Activated CD8-positive, alpha-beta T cell treated with anti-CD3 and anti-CD28 coated beads for 36 hours (primary cell): ENCODE measurements at places on chromosomes 7 and 10.

DNA sequence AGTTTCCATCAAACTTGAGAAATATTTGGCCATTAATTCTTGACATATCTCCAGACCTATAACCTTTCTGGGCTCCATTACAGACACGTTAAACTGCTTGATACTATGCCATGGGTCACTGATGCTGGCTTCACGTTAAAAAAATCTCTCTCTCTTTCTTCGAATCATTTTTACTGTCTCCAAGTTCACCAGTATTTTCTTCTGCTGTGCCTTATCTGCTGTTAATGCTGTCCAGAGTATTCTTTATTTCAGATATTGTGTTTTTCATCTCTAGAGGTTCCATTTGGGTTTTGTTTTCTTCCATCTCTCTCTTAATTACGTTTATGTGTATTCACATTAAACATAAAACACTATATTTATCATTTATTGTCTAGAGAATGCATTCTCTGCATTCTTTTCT lies 12.8 kb upstream of the PRPF18 start:
- no peak for DNase-seq

GRCh38 chr7:158062661-158063060 lies 525.0 kb downstream of the PTPRN2 start:
- no peak for DNase-seq

- DNase-seq: no peak
Observed at GRCh38 chr7:151416941-151417315, 7.1 kb upstream of the WDR86 start.

- DNase-seq: no peak
Observed at GRCh38 chr10:58488921-58489320, 23.8 kb upstream of the BICC1 start.

GRCh38 chr10:109412353-109412752 lies 511.0 kb downstream of the XPNPEP1 start:
- no peak for DNase-seq

GRCh38 chr7:36440880-36441279 lies 51.2 kb downstream of the ANLN start:
- DNase-seq: no peak

DNA sequence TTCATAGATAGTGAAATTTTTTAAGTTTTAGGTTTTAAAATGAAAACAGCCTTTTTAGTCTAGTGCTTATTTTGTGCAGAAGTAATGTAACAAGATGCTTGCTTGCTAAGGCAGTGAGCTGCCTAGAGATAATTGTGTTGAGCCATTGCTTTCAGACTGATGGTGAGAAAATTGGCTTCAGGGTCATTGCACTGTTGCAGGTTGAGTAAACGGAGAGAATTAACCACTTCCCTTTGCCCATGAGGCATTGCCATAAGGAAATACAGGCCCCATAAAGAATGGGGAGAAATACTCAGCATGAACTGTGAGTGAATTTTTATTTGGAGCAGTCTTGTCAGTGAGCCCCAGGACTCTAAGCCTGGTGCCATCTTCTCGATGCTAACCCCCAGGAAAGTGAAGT lies 140.5 kb downstream of the LRRC4 start:
- DNase-seq: no peak

GRCh38 chr7:134371536-134371935 lies 54.8 kb upstream of the SLC35B4 start:
- no peak for DNase-seq

DNA sequence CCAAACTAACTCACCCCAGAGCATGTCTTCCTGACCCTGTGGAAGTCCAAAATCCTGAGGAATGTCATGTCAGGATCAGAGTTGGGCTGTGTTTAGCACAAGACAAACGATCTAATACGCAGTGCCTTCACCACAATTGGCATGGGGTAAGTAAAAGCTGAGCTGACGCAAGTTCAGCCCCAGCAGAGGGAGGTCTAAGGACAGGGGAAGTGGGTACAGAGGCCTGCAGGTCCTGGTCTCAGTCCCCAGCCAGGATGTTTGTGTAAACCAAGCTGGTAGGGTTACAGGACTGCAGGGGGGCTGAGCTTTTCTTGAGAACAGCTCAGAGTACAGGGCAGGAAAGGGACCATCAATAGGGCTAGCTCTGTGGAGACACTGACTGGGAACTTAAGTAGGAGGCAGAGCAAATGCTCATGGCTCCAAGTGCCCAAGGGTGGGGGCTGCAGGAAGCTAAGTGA lies 5.3 kb upstream of the KCNIP2 start:
- no peak for DNase-seq

GRCh38 chr10:30987463-30987862 lies 44.2 kb downstream of the ZNF438 start:
- no peak for DNase-seq

DNA sequence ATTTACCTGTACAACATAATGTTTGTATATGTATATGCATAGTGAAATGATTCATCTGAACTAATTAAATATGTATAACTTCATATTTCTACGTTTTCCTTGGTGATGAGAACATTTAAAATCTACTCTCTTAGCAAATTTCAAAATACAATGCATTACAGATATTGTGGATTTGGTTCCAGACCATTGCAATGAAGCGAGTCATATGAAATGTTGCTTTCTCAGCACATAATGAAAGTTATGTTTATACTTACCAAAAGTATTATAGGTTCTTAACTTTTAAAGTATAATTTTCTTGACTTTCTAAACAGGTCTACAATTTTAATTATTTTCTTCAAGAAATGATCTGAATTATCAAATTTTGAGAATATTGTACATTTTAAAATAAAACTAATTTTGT lies 189.2 kb downstream of the CSTF2T start:
- no peak for DNase-seq

DNA sequence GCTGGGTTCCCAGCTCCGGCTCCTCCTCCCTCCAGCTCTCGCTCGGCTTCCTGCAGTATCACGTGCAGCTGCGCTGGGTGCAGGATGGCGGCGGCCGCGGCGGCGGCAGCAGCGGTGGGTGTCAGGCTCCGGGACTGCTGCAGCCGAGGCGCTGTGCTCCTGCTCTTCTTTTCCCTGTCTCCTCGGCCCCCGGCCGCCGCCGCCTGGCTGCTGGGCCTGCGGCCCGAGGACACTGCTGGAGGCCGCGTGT lies at the start of gene CNNM1:
TSS of gene CNNM1 (plus strand) at position 53 of the 250 bp plus-strand sequence. CDS start at position 85, 32 bp downstream.
- DNase-seq: no peak

GRCh38 chr7:149427096-149427680 lies 33.7 kb downstream of the ZNF777 start:
- DNase-seq: no peak

GRCh38 chr10:100043344-100043743 lies 33.6 kb upstream of the DNMBP start:
- DNase-seq: peak; percentile 31

GRCh38 chr10:37871143-37871542 lies 13.7 kb upstream of the ZNF248 start:
- no peak for DNase-seq

DNA sequence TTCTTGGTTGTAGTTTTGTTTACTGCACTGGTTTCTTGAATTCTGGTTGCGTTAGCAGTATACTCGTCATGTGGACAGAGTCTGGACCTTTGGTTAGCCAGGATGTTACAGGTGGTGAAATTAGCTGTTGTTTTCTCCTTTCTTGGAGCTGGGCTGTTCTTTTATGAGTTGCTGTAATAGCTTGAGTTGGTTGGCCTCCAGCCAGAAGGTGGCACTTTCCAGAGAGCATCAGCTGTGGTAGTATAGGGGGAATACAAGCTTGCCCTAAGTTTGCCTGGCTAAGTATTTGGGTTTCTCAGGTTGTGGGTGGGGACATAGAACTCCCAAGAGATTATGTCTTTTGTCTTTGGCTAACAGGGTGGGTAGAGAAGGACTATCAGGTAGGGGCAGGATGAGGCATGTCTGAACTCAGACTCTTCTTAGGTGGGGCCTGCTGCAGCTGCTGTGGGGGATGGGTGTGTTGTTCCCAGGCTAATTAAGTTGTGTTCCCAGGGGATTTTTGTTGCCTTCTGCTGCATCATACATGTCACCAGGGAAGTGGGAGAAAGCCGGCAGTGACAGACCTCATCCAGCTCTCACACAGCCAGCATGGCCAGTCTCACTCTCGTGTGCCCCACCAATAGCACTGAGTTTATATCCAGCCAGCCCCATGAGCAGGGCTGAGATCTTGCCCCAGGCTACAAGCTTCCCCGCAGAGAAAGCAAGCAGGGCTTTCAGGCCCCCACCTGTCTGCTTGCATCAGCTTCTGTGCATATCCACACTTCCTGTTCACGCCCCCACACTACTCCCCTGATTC lies 246.7 kb upstream of the TPK1 start:
- no peak for DNase-seq

DNA sequence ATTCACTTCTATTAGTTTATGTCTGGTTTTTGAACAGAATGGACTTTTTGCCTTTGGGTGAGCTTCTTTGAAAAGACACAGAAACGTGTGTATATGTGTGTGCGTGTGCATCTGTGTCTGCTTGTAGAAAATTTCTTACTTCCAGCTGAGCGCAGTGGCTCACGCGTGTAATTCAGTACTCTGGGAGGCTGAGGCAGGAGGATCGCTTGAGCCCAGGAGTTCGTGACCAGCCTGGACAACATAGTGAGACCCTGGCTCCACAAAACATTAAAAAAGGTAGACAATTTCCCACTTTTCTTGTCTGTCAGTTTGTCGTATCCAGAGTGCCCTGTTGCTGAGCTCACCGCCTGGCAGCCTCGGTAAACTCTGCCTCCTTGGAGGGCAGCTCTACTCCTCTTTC lies 25.4 kb downstream of the PPP2R2D start:
- no peak for DNase-seq

GRCh38 chr10:11548768-11549099 lies 62.7 kb downstream of the USP6NL start:
- no peak for DNase-seq

- no peak for DNase-seq
Observed at GRCh38 chr7:51240868-51241267, 75.7 kb downstream of the COBL start.

DNA sequence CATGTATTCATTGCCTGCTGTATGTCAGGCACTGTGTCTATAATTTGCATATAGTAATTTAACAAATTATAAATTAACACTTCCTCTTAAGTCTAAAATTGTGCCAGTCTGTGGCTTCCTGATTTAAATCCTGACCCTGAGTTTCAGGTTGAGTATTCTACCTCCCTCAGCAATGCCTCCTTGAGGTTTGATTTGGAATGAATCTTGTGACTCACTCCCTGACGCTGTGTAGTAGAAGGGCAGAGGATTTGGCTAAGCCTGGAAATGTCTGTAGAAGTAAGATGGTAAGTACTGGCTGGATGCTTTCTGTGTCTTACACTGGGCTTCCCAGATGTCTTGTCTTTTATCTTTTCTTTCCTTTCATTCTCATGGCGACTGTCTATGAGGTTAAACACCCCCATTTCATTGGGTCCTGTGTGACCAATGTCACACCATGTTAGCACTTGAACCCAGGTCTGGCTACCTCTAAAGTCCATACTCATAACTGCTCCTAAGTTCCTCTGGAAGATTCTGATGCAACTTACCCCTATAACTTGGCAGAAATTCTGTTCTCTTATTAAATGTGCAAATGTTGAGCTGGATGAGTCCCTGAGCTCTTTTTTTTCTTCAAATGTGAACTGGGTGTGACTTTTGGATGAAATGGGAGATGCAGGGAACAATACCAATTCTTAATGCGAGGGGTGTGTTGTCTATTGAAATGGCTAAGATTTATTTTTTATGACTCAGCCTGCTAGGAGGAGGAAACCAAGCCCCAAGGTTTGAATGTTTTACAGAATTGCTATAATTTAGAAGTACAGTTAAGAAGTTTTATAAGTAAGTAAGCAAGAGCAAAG lies 48.5 kb downstream of the PLCE1 start:
- DNase-seq: no peak

GRCh38 chr10:23291551-23292334 lies 52.9 kb downstream of the C10orf67 start:
- DNase-seq: no peak

DNA sequence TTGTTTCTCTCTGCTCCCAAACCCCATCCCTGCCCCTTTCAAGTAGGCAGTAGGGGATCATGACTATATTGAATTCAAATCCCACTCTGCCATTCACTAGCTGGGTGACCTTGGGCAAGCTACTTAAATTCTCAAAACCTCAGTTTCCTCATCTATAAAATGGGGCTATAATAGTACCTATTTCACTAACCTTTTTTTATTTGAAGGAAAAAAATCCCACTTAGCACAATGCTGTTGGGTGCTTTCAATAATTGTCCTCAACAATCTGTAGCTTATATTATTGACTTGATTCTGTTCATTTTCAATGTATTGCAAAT lies 190.4 kb upstream of the YAE1 start:
- no peak for DNase-seq

- peak; percentile 85 for DNase-seq
Observed at GRCh38 chr10:78763651-78764395, 304.9 kb upstream of the ZMIZ1 start.

DNA sequence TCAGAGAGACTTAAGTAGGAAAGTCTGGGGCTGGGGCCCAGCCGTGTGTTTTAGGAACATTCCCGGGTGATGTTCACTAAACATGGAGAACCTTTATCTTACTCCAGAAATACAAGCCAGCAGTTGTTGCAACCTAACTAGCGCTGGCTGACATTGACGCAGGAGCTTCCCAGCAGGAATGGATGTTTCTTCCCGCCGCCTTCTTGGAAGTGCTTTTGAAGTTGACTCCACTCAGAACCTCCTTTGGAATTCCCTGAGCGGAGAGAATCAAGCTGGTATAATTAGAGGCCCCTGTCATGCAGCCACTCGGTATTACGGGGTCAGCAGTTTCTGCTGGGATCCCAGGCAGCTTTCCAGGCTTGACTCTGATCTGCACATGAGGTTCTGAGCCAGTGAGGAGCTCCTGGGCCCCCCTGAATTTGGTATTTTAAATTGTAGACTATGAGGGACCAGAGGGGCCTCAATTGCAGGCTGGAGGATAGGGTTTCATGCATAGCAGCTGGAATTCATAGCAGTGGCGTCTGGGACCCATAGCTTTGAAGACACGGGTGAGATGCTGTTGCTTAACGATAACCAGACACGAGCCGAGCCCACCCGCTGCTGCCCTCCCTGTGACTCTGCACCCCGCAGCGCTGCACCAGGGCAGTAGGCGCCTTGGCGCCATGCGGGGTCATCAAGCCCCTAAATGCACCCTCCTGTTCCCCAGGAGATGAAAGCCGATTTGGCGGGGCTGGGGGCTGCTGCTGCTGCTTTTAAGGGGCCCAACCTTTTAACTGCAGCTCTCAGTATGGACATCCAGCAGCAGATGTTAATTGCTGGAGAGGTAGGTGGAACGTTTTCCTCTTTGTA lies 61.8 kb downstream of the EEPD1 start:
- DNase-seq: no peak

DNA sequence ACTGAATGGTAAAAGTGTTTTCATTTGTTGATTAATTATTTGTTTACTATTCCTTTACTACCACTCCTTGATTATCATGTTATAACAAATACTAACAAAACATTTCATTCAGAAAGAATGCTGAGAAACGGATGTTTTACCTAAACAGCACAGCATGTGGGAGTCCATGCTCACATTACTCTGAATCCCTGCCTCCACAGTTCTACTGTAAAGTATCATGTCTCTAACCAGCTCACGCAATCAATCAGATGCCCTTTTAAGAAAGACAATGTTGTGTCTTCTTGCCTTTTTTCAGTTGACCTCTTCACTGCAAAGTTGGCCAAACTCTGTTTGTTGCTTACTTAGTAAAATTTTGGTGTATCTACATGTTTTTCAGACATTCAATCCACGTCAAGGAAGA lies 232.5 kb upstream of the MDFIC start:
- DNase-seq: no peak

- no peak for DNase-seq
Observed at GRCh38 chr7:20927976-20928375, 141.3 kb upstream of the SP8 start.
